ENCODE measurements at places on chromosomes 2 and 18.

GRCh38 chr2:236790963-236791362, 221.3 kb downstream of the ACKR3 start:
- DNase-seq = no peak

DNA sequence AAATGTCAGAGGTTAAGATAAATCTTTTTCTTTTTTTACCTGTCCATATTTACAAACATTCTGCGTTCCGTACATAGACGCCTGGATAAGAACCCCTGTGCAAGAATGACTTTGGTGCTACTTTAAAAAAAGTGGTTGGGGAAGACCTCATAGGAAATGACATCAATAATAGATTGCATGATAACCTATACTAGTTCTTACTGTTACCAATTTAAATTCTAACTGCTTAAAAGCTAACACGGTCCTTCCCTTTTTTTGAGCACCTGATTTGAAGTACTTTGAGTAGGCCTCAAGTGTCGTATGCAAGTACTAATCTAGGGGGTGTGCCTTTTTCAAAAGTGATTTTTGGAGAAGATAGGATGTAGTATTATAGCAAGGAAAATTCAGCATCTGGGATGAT, 2.1 kb downstream of the SLC39A10 start:
- no peak for DNase-seq

GRCh38 chr18:72700961-72701710, 157.0 kb upstream of the CBLN2 start:
- no peak for DNase-seq

- DNase-seq = no peak
These were observed 23.4 kb upstream of the KCNK3 start for GRCh38 chr2:26668856-26669750.

DNA sequence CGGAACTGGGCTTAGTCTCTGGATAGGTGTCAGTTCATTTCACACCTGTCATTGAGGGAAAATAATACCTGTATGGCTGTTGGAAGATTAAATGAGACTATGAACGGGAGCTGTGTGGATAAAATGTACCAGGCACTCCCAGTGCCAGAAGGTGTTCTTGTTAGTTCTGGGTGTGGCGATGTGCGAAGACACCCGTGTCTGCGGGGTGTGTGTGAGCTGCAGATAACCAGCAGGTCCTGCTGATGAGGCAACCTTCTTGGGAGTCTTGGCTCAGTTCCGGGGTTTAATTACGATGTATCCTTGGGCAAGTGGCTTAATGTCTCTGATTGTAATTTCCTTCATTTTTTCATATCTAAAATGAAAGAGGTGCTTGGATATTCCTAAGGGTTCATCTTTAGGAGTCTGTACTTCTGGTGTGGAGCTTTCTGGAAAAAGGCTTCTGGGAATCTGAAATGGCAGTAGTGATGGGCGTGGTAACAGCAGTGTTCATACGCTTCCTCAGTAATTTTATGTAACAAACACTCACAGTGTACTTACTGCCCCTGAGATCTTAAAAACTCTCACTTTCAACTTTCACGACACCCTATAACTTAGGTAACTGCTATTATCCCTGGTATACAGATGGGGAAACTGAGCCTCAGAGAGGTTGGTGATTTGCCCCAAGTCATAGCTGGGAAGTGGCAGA, 35.0 kb downstream of the NEDD4L start:
- no peak for DNase-seq

DNA sequence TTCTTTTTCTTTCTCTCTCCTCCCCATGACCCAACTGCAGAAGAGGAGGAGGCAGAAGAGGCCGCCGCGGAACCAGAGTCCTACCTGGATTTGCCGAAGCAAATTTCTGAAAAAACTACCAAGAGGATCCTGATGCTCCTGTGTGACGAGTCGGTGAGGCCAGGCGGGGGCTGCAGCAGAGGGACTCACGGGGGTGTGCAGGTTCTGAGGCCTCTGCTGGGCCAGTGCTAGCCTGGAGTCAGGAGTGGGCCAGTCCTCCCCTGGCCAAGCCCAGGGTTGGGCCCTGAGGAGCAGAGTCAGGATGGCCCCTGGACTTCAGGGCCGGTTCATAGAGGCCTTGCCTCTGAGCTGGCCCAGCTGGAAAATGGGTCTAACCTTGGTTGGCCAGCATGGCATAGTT, 29.3 kb downstream of the OTOF start:
- no peak for DNase-seq

DNA sequence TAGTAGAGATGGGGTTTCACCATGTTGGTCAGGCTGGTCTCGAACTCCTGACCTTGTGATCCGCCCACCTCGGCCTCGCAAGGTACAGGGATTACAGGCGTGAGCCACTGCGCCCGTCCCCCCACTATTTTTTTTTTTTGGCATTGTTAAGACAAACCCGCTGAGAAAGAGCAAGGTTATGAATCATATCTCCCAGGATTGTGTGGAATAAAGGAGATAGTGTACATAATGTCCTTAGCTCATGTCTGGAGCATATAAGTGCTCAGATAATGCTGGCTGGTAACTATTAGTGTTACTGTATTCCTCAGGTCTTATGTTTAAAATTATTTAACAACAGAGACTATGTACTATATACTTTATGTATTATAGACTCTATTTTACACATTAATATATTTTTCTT, 36.0 kb downstream of the TTC27 start:
- DNase-seq = no peak

GRCh38 chr2:176554101-176555048, 285.1 kb downstream of the MTX2 start:
- no peak for DNase-seq

DNA sequence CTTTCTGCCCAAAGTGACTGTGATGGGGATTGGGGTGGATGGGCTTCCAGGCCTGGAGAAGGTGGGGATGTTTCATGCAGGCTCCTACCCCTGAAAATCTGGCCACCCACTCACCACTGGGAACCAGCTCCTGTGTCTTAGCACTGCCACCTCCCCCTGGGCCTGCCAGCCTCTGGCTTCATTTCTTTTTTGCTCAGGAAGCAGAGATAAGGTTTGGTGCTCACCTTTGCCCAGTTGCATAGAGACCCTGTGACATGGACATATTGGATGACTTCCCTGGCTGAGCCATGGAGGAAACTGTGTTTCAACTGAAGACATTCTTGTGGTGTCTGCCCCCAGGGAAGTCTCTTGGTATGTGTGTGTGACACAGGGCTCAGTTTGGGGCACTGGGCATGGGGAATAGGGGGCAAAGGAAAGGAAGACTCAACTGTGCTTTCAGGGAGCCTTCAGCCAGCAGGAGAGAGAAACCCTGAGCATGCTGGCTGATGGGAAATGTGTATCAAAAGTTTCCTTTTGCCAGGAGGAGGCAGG, 16.7 kb downstream of the CTIF start:
- no peak for DNase-seq

GRCh38 chr2:48651158-48651790, 33.6 kb downstream of the GTF2A1L start:
- no peak for DNase-seq

DNA sequence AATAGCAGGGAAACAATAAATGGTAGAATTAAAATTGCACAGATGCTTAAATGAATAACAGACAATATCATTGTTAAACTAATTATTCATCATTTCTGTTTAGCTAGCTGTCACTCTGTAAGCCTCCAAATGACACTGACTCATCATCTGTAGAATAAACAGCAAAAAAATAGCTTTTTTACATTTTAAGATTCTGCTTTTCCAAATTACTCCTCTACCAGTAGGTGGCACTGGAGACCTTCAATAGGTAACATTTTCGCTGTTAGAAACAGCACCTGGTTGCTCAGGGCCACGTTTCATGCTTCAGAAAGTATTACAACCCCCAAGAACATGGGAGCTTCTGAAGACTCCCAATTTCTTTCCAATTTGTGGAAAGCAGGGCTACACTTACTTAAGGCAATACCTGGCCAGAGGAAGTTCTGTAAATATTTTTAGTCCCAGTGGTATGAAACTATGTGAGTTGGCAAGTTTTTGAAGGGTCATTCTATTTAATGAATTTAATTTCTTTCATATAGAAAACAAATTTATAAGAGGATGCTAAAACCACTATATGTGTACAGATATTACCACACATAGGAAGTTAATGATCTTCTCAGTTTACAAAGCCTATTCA, 45.4 kb downstream of the TTN start:
- no peak for DNase-seq

GRCh38 chr2:65003037-65003436, 13.8 kb downstream of the SLC1A4 start:
- no peak for DNase-seq

- DNase-seq = no peak
These were observed 3.8 kb downstream of the PAX3 start for GRCh38 chr2:222294996-222295367.

- DNase-seq = no peak
These were observed 94.0 kb downstream of the NDUFA10 start for GRCh38 chr2:239930871-239931771.

DNA sequence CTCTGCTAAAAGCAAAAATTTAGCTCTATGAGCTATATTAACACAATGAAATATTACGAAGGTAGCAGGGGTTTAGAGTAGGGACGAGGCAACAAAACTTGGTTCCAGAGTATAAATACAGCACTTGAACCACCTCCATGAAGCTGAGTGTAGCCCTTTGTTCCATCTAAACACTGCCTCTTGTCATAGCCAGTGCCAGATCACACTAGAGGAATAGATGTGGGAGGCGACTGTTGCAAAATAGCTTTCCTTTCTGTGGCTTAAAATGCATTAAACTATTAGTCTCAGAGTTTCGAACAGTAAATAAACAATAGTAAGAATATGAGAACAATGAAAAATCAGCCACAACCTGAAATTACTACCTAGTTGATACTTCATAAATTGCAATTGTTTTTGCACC, 29.8 kb downstream of the PIEZO2 start:
- no peak for DNase-seq

GRCh38 chr2:10186868-10187535, 64.5 kb downstream of the RRM2 start:
- no peak for DNase-seq

Data from activated T-helper 9 cell treated with anti-CD3 and anti-CD28 coated beads, Interleukin-2, amount 50 U/mL, for 16 hours (primary cell).